ENCODE measurements at places on chromosomes 12 and 14.

DNA sequence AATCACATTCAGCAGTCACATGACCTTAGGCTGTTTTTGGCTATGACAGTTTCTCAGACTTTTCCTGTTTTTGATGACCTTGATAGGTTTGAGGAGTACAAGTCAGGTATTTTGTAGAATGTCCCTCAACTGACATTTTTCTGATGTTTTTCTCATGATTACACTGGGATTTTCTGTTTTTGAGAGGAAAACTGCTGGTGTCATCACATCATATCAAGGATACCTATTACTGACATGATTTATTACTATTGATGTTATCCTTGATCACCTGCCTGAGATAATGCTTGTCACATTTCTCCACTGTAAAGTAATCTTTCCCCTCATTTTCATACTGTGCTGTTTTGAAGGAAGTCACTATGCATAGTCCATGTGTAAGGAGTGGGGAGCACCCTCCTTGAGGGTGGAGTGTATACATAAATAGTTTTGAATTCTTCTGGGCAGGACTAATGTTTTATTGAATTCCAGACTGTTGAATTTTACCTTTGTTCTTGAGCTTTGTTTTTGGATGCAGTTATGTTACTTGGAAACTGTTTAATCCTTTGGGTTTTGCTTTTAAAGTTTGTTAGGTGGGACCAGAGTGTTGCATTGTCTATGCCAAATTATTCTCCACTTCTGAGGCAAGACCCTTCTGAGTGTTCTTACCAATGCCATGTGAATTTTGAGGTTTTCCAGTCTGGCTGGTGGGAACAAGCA is 444.5 kb upstream of the FAR2 start:
- no peak for DNase-seq

DNA sequence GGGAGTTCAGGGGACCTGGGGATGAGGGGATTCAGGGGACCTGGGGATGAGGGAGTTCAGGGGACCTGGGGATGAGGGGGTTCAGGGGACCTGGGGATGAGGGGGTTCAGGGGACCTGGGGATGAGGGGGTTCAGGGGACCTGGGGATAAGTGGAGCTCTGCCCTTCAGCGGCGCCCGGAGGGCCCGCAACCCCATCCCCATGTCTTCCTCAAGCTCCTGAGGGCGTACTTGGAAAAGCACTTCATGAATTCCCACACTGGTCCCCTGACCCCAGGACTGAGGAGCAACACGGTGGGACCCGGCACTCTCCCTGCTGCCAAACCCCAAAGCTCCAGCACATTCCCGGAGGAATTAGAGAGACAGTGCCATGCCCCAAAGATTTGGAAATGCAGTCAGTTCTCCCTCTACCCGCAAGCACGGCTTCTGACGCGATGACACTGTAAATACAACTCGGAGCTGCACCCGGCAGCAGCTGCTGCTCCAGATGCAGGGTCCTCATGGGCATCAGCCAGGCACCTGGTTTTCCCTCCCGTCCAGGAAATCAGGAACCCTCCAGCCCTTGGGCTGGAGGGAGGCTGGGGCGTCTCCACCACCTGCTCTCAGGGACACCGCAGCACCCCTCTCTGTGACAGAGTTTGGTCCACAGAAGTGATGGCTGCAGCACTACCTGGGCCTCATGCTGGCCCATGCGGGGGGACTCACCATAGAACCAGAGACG is 32.8 kb upstream of the C14orf180 start:
- no peak for DNase-seq

GRCh38 chr12:41248391-41248790 is 60.3 kb downstream of the PDZRN4 start:
- no peak for DNase-seq

- no peak for DNase-seq
These were observed 145.7 kb upstream of the ALG10 start for GRCh38 chr12:33876618-33877017.

- no peak for DNase-seq
These were observed 148.8 kb upstream of the GARIN6 start for GRCh38 chr12:99498756-99499155.

GRCh38 chr14:71076462-71077092 is 169.3 kb downstream of the PCNX1 start:
- DNase-seq, result no peak

All from occipital lobe (tissue), 3 donors.